HEK293T (cell line): ENCODE measurements at places on chromosomes 5 and 9.

DNA sequence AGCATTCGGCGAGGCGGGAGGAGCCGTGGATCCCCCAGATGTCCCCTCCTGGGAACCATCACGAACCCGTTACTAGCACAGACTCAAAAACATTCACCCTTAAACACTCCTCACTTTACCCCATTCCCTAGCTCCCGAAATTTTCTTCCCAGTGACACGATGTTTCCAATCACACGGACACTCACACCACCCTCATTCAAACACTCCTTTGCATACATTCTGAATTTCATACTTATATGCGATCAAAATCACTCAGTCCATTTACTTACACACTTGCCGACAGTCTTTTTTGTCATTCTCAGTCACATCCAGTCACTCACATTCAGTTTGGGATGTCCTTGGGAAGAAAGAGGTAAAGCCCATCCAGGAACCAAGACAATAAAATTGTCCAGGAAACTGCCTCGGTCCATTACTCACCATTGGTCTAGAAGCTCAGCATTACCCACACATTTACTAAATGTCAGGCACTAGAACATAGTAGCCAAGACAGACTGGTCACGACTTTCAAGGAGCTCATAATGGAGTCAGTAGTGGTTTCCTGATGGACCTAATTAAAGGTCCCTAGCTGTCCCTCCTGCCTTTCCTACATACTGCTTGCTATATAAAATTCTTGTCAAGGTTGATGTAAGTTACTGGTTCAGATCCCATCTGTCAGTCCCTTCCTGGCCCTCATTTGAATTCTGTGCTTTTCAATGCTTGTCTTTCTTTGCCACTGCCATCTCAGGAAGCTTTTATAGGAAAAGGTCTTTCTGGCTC lies 574 bp downstream of the SLC35A4 start:
- DNase-seq, result no peak

DNA sequence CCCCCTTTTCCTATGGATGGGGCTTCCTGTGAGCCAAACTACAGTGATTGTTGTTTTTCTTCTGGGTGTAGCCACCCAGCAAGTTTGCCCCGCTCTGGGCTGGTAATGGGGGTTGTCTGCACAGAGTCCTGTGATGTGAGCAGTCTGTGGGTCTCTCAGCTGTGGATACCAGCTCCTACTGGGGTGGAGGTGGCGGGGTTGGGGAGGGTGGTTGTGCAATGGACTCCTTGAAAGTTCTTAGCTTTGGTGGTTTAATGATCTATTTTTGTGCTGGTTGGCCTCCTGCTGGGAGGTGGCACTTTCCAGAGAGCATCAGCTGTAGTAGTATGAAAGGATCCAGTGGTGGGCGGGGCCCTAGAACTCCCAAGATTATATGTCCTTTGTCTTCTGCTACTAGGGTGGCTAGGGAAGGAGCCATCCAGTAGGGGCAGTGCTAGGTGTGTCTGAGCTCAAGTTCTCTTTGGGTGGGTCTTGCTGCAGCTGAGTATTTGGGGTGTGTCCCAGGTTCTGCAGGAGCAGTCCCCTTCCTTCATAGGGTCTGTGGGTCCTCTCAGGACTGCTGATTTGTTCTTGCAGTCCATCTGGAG lies 275.6 kb upstream of the PAPPA start:
- no peak for DNase-seq

GRCh38 chr5:88092958-88093605 lies 175.6 kb downstream of the TMEM161B start:
- DNase-seq, result no peak

DNA sequence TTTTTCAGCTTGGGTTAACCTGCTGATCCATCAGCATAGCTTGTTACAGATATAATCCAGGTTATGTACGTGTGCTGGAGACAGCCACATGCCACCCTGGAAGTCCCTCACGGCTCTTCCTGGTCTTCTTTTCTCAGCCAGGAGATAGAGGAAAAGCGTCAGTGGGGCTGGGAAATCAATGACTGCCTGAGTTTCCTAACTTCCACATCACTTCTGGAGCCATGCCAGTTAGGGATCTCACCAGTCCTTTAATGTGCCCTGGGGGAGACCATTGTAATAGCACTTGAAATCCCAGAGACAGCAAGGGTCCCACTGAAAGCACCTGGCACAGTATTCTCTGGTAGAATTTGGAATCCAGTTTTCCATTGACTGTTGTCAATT lies 29.2 kb downstream of the ANXA2R start:
- no peak for DNase-seq

DNA sequence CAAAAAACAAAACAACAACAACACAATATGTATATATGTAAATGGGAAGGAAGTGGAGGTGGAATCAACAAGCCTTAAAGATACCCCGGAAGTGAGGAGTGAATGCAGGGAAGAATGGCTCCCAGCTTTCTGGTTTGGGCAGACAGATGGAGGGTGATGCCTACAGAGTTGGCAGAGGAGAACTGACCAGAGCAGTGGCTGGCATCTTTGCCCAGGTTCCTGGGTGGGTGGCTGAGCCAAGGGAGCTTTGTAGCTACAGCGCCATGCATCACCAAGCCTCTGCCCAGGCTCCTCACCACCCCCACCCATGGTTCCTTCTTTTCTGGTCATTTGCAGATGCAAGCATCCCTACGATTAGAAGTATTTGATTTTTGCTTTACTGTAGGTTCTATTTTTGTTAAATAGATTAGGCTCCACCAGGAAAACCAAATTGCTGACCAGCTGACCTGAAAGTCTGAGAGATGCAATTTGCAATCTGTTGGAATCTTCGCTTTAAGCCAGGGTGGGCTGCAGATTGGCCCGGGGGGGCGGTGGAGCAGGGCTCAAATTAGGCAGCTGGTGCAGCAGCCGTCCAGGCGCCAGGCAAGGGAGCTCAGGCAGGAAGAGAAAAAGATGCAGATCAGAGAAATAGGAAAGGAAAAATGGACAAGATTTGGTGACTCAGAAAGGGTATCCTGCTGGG lies 163.3 kb upstream of the TBC1D2 start:
- DNase-seq, result no peak

GRCh38 chr9:133004999-133005760 lies 25.6 kb upstream of the GTF3C5 start:
- DNase-seq, result no peak

- DNase-seq, result no peak
These were observed 294.1 kb upstream of the TUT7 start for GRCh38 chr9:86648156-86648827.

DNA sequence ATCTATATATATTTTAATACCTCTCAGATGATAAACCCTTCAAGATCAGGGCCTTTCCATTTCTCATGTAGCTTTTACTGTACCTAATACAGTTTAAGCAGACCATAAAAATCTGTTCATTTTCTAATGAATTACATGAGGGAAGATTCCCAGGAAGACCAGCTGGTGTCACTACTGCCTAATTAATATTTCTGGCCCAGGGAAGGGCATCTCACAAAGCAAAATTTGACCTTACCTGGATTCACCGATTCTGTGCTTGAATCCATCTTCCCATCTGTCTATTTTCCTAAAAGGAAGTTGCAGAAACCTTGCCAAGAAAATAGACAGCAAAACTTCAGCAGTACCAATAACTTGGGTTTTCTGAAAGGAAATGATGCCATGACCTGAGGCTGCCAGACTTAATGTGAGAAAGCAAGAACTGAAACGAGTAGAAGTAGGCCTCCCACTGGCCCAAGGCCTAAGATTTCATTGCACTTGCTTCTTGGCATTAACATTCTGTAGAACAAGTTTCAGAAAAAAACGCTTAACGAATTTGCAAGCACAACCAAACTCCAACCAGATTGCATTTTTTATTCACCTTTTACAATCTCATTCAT lies 83.0 kb upstream of the GLIS3 start:
- peak; percentile 17 for DNase-seq

GRCh38 chr5:111530298-111530740 lies 18.0 kb upstream of the STARD4 start:
- no peak for DNase-seq

DNA sequence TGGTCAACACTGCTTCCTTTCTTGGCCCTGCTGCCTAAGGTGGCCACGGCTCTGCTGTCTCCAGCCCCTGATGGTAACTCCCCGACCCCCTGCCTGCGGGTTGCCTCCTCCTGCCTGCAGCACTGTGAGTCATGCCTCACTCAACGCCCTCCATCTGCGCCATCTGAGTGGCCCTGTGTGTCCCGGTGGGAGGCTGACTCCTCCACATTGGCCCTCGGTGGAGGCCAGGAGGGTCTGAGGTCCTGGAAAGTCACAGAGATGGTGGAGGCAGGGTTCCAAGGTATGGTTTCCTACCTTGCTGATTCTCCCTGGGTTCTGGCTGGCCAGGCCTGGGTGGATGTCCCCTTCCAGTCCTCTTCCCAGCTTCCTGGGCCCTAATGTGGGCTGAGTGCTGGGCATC lies 64.5 kb upstream of the ADAMTS2 start:
- no peak for DNase-seq

GRCh38 chr5:15010936-15011335 lies 139.4 kb upstream of the ANKH start:
- DNase-seq, result no peak

- no peak for DNase-seq
These were observed 31.6 kb downstream of the NEURL1B start for GRCh38 chr5:172672681-172673080.

- DNase-seq, result peak; percentile 15
These were observed 38.2 kb downstream of the CLINT1 start for GRCh38 chr5:157820593-157821252.

DNA sequence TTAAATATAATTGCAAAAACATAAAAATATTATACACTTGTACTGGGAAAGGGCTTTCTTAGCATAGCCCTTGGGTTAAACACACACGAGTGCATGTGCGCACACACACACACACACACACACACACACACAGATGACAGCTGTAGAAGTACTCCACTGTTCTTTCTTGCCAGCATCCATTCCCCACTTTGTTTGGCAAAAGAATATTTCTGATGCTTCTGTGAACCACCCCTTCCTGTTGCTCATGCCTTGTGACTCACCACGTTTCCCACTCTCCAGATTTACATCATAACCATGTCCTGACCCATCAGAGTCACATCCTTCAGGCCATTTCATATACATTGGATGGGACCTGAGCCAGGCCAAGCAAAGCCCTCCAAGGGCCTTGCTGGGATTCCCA lies 280.1 kb downstream of the DNAH5 start:
- no peak for DNase-seq

DNA sequence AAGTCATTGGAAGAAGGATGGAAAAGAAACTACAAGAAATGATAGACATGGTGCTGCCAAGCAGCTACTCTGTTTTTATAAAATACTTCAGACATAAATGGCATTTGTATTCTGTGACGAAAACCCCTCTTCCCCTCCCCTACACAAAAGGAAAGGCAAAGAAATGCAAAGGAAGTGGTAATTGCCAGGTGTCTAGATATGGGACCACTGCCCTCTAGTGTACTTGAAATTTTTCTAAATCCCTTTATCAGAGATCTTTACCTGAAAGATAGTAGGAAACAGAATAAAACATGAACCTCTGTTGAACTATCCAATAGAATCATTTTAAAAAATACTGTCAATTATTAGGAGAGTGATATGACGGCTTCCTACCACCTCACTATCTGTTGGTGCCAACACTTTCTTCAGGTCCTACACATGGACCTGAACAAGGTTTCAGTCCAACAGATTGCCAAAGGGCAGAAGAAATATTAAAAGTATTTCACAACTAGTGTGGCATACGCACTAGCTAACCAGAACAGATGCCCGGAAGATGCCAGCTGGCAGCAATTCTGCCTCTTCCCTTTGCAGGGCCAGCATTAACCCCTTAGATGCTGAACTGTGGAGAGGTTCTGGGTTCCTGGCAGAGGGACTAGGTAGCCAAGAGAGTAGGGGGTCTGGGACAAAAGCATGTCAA lies 104.1 kb downstream of the TSSK1B start:
- peak; percentile 57 for DNase-seq

GRCh38 chr5:132695956-132696355 lies 22.2 kb downstream of the IL4 start:
- DNase-seq, result no peak

DNA sequence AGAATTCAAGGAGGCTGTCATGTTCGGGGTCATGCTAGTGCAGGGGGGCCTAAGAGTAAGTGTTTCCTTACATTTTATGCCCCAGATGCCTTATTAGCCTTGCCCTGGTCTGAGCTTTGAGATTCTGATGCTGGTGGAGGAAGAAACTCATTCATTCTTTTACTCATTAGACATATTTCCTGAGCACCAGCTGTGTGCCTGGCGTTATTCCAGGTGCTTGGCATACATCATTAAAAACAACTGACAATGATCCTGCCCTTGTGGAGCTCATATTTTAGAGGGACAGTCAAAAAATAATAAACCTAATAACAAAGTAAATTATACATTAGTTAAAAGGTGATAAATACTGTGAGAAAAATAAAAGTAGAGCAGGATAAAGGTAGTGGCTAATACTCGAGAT lies 138.9 kb upstream of the SGCD start:
- no peak for DNase-seq

DNA sequence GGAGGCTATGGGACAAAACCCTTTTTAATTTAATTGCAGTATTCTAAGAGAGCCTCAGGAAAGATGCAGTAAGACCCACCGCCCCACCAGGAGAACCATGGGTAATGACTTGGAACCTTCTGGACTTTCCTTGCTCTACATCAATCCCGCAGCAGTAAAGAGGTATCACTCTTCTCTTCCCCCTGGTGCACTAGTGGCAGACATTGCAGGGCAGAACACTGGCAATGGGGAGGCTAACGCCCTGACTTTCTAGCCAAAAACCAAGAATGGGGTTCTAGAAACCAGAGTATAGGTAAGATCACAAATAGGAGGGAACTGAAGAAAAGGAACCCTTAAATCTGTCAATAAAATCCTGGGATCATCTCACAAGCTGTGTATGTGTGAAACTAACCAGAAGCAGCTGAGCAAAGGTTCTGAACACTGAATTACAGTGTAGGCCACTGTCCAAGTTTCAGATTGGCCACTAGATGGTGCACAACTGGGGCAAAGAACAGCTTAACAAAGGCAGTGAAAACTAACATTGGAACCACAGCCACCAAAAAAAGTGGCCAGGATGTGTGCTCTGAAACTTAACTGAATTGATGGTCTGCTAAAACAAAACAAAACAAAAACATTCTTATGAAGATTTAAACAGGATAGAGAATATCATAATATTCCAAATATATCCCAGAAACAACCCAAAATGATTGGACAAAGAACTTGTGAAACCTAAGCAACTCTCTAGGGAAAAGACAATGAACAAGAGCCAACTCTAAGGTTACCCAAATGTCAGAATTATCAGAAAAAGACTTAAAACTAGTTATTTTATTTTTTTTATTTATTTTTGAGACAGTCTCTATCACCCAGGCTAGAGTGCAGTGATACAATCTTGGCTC lies 6.6 kb upstream of the FAM151B start:
- DNase-seq, result peak; percentile 63

- no peak for DNase-seq
These were observed 178.8 kb upstream of the KLF9 start for GRCh38 chr9:70593241-70593640.
